Activated naive CD4-positive, alpha-beta T cell treated with anti-CD3 and anti-CD28 coated beads, Interleukin-2, amount 10 ng/mL, durations not matched to agents 7 days and 5 days (primary cell): ENCODE measurements at places on chromosomes 12 and 14.
A peak's percentile ranks its signal among the peaks of the same experiment; 100 is the strongest.

DNA sequence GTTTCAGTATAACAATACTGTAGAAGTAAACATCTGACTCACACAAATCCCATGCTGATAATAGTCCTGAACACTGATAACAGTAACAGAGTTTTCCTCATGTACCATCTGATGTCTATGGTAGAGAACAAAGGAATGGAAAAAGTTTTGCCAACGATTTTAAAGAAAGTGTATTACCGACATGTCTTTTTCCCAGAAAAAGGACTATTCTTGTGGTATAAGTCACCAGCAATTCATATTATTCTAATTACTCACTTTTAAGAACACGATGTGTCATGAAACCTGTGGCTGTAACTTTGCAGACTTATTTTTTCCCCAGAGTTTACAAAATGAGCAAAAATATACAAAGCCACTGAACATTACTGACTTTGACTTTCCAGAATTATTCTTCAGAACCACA, 40.1 kb upstream of the DCN start:
- DNase-seq = no peak

- DNase-seq = no peak
Measured at GRCh38 chr12:130589540-130590317, 126.4 kb downstream of the RIMBP2 start.

- no peak for DNase-seq
Measured at GRCh38 chr14:105549481-105549880, 23.1 kb downstream of the TMEM121 start.

GRCh38 chr14:22391908-22392565, 197.0 kb downstream of the DAD1 start:
- DNase-seq = no peak

- no peak for DNase-seq
Measured at GRCh38 chr12:6276956-6277620, 33.4 kb upstream of the PLEKHG6 start.

DNA sequence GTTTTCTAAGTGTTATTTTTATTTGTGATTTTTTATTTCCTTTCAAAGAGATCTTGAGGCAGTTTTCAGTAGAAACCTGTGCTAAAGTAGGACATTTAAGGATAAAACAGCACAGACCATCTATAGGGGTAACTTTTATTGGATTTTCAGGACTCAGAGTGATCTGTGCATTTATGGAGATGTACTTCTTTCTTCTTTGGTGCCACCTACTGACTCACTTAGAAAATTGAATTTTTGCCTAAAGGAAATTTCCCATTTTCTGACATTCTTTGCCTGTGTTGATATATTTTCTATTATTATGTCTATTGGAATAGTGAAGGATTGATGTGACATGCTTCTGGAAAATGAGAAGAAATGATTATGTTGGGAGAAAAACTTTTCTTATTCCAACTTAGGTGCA, 113.0 kb downstream of the UNC79 start:
- DNase-seq = no peak

- no peak for DNase-seq
Measured at GRCh38 chr12:4121506-4122020, 152.0 kb upstream of the CCND2 start.

GRCh38 chr12:113424915-113425823, 3.0 kb downstream of the SDSL start:
- peak; percentile 68 for DNase-seq

DNA sequence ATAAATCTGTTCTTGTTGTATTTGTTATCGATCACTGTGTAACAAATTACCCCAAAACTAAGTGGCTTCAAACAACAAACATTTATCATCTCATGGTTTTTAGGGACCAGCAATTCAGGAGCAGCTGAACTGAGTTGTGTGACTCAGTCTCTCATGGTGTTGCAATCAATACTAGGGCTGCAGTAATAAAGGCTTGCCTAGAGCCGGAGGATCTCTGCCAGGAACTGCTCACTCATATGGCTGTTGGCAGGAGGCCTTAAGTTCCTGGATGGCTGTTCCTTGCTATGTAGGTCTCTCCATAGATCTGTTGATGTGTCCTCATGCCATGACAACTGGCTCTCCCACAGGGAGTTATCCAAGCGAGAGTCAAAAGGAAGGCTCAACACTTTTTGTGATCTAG, 3.8 kb upstream of the PSMC6 start:
- no peak for DNase-seq

GRCh38 chr14:95272057-95272456, 47.7 kb downstream of the CLMN start:
- DNase-seq = no peak

DNA sequence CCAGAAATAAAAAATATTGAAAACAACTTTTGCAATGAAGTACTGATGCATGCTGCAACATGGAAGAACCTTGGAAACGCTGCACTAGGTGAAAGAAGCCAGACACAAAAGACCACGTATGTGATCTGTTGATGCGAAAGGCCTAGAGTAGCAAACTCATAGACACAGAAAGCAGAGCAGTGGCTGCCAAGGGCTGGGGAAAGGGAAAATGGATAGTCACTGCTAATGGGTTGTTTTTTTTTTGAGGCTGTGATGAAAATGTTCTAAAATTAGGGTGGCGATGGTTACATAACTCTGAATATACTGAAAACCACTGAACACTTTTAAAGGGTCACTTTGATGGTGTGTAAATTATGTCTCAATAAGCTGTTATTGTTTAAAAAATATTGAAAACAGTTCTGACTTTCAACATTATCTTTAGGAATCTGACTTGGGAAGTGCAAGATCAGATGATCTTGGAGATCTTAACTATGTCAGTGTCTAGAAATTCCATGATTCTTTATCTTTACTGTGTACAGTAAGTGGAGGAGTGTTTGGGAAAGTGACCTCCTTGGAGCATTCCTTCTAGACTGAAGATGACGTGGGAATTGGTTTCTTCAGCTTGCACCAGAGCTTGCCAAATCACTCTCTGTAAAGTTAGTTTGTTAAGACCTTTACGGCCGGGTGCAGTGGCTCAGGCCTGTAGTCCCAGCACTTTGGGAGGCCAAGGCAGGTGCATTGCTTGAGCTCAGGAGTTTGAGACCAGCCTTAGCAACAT, 12.4 kb downstream of the MLXIP start:
- DNase-seq = no peak

GRCh38 chr14:71076462-71077092, 169.3 kb downstream of the PCNX1 start:
- no peak for DNase-seq

GRCh38 chr12:2641207-2641606, 153.6 kb upstream of the FKBP4 start:
- peak; percentile 20 for DNase-seq

GRCh38 chr14:77212943-77213678, 31.5 kb downstream of the TMEM63C start:
- peak; percentile 57 for DNase-seq

DNA sequence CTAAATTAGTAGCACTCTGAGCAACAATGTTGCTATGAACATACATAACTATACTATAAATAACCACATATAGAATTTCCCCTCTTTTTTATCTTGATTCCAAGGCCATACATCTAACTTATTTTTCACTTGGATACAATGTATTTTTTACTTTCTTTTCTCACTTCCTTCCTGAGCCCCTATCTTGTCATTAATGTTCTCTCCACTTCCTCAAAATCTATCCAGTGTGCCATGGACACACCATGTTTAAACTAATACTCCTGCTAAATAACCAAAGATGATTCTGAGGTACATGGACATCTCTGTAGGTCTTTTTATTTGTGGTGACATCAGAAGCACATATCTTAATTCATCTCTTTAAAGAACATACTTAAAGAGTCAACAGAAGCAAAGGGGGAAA, 251.2 kb downstream of the C12orf42 start:
- DNase-seq = no peak

- DNase-seq = no peak
Measured at GRCh38 chr12:92193846-92194245, 48.2 kb upstream of the BTG1 start.

DNA sequence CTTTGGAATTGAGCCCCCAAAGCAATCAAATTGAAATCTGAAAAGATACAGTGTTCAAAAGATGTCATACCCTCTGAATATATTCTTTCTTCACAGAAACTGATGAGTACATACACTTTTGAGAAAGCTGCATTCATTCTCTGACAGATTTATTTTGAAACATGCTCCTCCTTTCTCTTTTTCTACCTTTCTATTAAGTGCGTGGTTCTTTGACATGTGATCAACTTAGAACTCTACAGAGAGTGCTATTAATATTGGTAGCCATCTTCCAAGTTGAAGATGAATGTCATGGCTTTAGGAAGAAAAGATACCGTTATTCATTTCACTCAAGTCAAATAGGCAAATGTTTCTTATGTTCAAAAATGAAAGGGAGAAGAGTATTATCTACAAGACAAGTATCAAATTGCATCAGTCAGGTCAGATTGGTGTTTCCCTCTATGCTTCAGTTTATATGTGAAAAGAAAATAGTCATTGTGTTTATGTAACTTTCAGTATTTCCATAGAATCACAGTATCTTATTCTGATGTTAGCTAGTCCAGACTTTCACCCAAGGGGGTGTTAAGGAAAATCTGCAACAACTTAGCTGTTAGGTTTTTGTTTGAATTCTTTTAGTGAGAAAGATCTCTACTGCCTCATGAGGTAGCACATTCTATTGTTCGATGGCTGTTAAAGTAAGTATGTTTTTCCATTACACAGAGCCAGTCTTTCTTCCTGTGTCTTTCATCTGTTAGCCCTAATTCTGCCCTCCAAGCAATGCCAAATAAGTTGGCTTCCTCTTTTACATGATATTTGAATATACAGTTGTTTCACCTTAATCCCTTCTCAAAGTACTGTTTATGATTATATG, 55.4 kb upstream of the GARIN2 start:
- no peak for DNase-seq

GRCh38 chr14:26067786-26068459, 529.9 kb downstream of the NOVA1 start:
- DNase-seq = no peak

GRCh38 chr12:131356485-131357184, 354.3 kb upstream of the SFSWAP start:
- no peak for DNase-seq

DNA sequence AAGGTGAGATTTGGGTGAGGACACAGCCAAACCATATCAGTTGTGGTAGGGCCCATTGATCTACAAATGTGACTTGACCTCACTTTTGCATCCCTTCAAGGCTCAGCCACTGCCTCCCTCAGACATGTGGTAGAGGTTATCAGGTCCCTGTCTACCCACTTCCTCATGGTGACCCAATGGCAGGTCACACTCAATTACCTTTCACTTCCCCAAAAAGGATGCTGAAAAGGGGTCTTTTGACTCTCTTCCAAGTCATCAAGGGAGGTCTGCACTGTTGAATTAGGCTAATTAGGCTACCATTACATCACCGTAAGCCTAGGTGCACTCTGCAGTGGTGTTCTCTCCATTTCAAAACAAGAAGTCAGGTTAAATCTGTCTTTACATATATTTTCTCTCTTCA, 22.6 kb upstream of the DRAM1 start:
- no peak for DNase-seq

GRCh38 chr12:126233625-126234024, 1168.4 kb downstream of the AACS start:
- no peak for DNase-seq

- DNase-seq = no peak
Measured at GRCh38 chr12:44287545-44287944, 451.7 kb downstream of the TMEM117 start.

- DNase-seq = no peak
Measured at GRCh38 chr12:69471667-69472385, 1.6 kb downstream of the FRS2 start.

- no peak for DNase-seq
Measured at GRCh38 chr14:44778604-44779003, 183.1 kb downstream of the KLHL28 start.
